ENCODE measurements at places on chromosomes 13 and 19.

DNA sequence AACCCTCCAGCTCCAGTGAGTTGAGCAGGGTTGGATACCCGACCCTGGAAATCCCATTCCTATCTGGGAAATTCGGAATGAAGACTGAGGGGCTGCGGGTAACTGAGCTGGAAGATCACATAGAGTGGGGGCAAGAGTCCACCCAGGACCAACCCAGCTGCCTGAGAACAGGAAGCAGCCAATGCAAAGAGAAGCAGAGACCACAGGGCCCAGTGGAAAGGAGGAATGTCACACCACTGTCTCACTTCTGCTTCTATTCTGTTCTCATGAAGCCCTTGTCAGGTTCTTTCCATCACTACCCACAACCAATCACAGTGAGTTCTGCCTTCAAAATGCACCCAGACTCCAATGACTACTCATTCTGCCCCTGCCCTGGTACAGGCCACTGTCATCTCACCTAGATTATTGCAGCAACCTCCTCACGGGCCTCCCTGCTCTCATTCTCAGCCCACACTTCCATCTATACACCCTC lies 15.3 kb downstream of the DYRK1B start:
- DNase-seq, result no peak

GRCh38 chr13:66222926-66223325 lies 1007.2 kb downstream of the PCDH9 start:
- no peak for DNase-seq

GRCh38 chr13:72295153-72295552 lies 428.1 kb upstream of the DACH1 start:
- peak; percentile 16 for DNase-seq

DNA sequence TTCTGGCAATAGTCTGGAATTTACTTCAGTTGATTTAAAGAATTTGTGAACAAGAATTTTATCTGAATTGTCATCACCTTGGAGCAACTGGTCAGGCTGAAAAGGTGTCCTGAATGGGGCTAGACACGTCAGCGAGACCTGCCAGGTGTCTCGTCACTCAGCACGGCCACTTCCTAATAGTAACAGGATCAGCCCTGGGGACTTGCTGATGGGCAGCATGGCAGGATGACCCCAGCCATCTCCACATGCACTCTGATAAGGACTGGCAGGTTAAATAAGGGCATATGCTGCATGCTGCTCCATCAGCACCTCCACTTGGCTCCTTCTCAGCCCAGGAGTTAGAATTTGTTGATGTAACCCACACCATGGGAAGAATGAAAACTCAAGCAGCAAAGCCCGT lies 224.2 kb downstream of the FOXO1 start:
- DNase-seq, result peak; percentile 56

DNA sequence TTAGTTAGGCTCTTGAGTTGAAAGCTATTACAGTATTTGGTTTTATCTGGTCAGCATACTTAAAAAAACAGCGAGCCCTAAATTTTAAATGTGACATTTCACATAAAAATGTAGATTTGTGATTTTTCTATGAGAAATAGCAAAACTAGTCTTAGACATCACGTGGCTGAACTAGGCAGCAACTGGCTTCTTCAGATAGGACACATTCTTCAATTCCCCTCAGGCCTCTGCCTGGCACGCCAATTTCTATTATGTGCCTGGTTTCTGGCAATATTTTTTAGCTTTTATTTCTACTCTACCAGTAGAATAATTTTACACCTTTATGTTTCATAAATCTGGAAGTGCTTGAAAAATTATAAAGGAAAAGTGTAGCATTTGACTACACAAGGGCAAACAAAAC lies 433.7 kb downstream of the DIAPH3 start:
- no peak for DNase-seq

DNA sequence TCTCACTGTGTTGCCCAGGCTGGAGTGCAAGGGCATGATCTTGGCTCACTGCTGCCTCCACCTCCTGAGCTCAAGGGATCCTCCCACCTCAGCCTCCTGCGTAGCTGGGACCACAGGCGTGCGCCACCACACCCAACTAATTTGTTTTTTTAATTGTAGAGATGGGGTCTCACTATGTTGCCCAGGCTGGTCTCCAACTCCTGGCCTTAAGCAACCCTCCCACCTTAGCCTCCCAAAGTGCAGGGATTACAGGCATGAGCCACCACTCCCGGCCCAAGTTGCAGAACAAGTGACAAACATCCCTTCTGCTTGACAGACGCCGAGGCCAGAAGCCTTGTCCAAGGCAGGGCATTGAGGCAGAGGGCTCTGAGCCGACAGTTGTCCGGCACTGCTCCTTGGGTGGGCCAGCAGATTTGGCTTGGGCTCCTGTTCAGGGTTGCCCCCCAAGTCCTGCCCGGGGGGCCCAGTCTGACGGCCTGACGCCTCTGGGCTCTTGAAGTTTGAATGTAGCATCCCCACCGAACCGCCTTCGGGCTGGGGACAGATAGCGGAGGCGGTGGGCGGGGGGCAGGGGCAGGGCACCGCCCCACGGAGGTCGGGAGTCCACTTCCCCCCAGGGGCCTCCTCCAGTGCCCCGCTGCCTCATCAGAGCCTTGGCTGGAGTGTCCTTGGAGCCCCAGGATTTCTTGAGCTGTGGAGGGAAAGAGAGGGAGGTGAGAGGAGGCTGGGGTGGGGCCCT lies 5.7 kb upstream of the SPACA4 start:
- DNase-seq, result no peak

DNA sequence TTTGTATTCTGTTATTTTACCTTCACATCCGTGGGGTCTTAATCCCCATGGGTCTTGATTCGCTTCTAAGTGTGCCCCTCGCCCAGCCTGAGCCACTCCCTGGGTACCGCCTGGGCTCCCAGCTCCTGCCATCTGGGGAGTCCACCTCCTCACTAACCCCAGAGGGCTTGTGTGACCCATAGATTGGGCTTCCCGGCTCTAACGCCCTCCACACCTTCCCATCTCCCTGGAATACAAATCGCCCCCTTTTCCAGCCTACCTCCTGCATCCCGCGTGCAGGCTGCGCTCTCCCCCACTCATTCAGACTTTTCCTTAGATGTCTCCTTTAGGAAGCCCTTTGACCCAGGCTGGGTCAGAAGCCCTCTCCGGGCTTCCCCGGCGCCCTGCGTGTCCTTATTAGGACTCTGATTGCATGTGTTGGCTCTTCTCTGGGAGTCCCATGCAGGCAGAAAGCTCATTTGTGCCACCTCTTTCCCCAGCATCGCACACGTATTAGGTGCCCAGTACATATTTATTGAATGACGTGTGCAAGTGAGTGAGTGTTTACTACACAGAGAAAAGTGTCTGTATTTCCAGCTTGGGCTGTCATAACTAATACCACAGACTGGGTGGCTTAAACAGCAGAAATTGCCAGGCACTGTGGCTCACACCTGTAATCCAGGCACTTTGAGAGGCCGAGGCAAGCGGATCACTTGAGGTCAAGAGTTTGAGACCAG lies 757 bp downstream of the CCDC124 start:
- DNase-seq, result no peak

- DNase-seq, result peak; percentile 93
Observed at GRCh38 chr19:48415395-48415794, 21.9 kb downstream of the GRIN2D start.

DNA sequence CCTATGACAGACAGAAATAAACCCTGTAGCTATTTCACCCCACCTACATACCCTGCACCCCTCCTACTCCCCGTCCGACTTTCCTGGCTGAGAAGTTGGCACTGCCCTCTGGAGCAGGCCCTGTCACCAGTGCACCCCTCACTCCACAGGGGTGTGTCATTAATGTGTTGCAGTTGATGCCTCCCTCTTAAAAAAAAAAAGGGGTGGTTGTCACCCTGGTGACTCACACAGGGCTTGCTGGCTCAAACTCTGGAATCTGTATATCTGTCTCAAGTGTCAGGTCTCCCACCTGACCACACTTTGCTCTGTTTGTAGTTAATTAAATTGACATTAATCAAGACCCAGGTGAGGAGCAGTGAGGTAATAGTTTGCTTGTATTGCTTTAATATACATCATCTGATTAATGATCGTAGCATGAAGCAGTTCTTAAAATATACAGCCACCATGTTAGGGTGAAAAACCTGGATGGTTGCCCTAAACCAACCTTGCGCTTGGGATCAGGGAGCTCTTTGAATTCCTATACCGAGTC lies 2.0 kb upstream of the GATAD2A start:
- no peak for DNase-seq

GRCh38 chr13:71382285-71382684 lies 484.7 kb downstream of the DACH1 start:
- no peak for DNase-seq

Data from mesendoderm (in vitro differentiated cells).